GM12865 (cell line): ENCODE measurements at places on chromosomes 11 and 22.

DNA sequence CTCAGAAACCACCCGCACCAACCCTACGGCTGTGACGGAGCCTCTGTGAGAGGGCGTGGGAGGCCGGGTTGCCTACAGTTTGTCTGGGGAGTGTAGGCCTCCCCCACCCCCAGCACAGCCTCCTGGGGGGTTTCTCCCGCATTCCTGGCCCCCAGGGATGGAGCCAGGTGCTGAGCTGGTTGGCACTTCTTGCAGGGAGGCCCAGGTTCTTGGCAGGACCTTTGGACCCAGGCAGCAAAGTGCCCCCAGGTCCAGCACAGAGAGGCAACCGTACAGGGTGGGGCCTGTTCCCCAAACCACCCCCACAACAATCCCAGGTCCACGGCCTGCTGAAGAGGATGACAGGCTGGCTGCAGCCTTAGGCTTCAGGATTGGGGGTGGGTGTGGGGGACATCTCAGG, 36.5 kb downstream of the MACROD1 start:
- DNase-seq = no peak

DNA sequence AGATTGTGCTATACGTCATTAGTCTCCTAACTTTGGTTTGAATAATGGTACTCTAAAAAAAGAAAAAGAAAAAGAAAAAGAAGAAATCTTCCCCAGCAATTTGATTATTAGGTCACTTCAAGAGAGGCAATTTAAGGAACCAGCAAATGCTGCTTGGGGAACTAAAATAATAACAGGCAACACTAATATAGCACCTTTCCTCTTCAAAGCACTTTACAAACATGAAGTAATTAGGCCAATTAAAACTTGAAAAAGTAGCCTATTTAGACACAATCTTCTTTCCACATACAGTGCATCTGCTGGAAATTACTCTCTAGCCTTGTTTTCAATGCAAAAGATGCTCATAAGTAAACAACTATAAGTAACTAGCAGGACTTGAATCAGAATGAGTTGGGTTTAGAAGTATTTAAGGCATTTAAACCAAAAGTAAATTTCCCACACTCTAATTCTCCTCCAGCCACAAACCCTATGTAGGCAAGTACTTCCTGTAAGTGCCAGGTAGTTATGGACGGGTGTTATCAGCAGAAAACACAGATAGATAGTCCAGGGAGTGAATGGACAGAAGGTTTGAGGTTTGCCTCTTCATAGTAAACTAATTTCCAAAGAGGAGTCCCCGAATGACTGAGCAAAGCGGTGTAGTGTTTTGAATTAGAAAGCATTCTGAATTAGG, 44.5 kb downstream of the LRRC4C start:
- no peak for DNase-seq

- no peak for DNase-seq
Measured at GRCh38 chr11:111729831-111730311, 36.3 kb downstream of the PPP2R1B start.

DNA sequence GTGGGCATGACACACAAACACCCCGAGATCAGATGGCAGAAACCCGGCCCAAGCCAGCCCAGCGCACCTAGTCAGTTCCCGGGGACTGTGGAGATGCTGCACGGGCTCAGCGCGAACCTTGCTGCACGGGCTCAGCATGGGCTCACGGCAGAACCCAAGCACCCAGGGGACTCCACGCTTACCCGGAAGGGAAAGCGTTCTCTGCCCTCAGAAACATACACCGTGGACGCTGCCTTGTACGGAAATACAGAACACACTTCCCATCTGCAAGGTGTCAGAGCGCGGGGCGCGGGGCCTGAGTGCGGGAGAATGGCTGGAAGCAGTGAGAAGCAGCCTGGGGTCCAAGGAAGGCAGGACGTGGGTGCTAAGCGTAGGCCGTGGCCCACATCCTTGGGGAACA, 319.9 kb downstream of the NTM start:
- DNase-seq = no peak

- DNase-seq = no peak
Measured at GRCh38 chr22:29838599-29838956, 504 bp upstream of the ASCC2 start.

DNA sequence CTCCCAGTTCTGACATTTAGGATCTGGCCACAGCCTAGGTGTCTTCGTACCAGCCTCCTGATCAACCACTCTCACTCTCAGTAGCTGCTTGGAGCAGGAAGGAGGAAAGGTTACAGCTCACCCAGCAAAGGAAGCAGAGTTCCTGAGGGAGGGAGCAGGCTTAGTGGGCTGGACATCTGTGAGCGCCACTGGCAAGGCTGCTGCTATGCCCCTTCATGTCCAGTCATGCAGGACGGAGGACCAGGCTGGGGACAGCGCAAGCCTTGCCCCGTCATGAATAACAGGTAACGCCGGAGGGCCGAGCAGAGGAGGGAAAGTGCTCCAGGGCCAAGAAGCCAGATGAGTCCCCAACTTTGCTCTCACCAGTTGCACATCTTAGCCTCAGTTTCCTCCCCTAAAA, 25.8 kb downstream of the TPST2 start:
- no peak for DNase-seq

GRCh38 chr11:65766535-65766934, 14.2 kb downstream of the AP5B1 start:
- DNase-seq = no peak

- DNase-seq = no peak
Measured at GRCh38 chr11:6404342-6405051, 14.2 kb downstream of the SMPD1 start.

DNA sequence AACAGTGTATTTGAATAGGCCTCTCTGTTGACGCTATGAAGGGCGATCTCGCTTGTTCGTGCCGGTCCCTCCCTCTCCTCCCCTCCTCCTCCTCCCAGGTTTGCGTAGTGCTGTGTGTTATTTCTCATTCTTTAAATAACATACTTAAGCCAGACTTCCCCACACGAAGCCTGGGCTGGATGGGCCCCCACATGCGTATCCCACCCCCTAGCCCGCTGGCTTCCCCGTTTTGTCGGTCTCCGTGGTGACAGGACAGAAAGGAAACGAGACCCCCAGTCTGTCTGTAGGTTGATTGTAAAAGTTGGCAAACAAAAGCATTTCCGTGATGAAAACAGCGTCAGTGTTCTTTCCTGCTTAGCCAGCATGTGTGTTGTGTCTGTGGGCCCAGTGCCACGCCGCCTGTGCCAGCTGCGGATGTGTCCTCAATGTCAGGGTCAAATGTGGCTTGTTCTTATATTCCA, 27.3 kb downstream of the FAM118A start:
- DNase-seq = no peak

DNA sequence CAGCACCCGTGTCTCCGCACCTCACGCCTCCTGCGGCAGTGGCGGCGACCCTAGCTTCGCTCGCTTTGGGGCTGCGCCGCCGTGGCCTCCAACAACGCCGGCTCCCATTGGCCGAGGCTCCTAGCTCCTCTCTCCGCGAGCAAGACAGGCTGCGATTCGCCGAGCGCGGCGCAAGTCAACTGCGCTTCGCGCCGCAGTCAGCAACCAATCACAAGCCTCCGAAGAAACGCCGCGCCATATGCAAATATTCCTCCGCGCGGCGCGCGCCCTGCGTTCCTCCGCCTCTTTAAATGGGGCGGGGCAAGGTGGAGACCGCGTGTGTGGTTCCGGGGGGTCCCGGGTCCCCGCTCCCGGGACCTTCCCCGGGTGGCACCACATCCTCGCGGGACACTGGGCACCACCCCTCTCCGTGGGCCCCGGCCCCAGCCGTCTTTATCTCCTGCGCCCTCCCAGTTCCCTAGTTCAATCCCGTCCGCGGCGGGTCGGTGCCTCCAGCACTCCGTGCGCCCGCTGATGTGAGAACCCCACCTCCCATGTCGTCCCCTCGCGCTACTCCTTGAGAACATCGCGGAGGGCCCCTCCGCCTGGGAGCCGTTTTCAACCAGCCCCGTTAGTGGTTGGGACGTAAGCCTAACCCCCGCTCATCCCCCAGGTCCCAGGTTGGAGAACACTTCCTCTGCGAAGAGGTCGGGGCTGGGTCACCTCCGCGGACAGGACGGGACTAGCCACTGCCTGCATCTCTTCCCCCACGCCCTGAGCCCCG, at the start of gene NAP1L4:
TSS of gene NAP1L4 (minus strand) at position 96 of the 763 bp plus-strand sequence. CDS start 13,109 bp downstream, outside the sequence.
- peak; percentile 98 for DNase-seq

DNA sequence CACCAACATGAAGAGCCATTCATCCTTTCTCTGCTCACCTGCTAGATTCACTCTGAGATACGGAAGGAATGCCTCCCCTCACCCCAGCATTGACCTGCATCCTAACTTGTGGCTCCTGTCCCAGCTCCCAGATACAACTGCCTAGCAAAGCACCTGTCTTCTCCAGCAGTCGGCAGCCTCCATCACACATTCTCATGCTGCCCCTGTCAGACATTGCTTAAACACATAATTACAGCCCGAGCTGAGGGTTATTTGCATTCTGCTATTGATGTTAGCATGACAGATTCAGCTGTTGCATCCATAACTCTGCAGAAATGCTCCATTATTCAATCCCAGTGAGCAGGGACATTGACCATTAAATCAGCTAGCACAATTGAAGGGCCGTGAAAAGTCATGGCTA, 184.4 kb upstream of the NARS2 start:
- DNase-seq = no peak

- DNase-seq = no peak
Measured at GRCh38 chr11:110712659-110713448, 617 bp upstream of the ARHGAP20 start.

GRCh38 chr11:66915046-66915832, 42.9 kb downstream of the PC start:
- no peak for DNase-seq

- no peak for DNase-seq
Measured at GRCh38 chr11:113873236-113873626, 2.1 kb downstream of the USP28 start.

- no peak for DNase-seq
Measured at GRCh38 chr11:110818032-110818687, 105.9 kb upstream of the ARHGAP20 start.

- no peak for DNase-seq
Measured at GRCh38 chr11:112523477-112523876, 262.8 kb upstream of the PLET1 start.

GRCh38 chr11:106473089-106473722, 395.7 kb downstream of the AASDHPPT start:
- no peak for DNase-seq

GRCh38 chr11:84056653-84057376, 770.6 kb upstream of the CCDC90B start:
- DNase-seq = no peak

DNA sequence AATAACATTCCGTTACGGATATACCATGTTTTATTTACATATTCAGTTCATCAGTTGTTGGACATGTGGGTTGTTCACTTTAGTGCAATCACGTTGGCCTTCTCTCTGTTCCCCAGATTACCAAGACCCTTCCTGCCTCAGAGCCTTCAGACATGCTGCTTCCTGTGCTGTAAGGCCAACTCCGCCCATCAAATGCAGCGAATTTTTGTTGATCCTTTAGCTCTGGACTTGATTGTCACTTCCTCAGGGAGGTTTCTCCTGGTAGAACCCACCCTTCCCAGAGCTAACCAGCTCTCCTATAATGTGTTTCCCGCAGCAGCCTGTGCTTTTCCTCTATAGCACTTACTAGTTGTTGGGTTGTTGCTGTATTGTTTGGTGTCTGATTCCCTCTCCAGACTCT, 39.4 kb downstream of the SWAP70 start:
- DNase-seq = peak; percentile 49

DNA sequence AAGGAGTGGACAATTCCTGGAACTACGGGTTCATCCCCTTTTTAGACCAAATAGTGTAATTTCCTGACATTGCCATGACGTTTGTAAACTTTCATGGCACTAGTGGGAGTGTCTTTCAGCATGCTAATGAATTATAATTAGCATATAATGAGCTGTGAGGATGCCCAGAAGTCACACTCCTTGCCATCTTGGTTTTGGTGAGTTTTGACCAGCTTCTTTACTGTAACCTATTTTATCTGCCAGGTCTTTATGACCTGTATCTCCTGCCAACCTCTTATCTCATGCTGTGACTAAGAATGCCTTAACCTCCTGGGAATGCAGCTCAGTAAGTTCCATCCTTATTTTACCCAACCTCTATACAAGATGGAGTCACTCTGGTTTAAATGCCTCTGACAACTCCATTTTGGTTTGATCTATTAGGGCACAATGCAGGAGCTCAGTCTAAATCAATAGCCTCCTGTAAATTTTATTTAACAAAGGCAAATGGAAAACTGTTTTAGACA, 20.7 kb downstream of the OR10A6 start:
- DNase-seq = no peak

GRCh38 chr22:43543522-43544288, 131.9 kb downstream of the MPPED1 start:
- no peak for DNase-seq

- no peak for DNase-seq
Measured at GRCh38 chr11:44178381-44178780, 82.9 kb downstream of the EXT2 start.

GRCh38 chr11:73413256-73413655, 37.1 kb downstream of the RELT start:
- DNase-seq = no peak

GRCh38 chr22:49155770-49156580, 671.7 kb downstream of the BRD1 start:
- no peak for DNase-seq

GRCh38 chr11:117465236-117465997, 137.8 kb downstream of the CEP164 start:
- no peak for DNase-seq

DNA sequence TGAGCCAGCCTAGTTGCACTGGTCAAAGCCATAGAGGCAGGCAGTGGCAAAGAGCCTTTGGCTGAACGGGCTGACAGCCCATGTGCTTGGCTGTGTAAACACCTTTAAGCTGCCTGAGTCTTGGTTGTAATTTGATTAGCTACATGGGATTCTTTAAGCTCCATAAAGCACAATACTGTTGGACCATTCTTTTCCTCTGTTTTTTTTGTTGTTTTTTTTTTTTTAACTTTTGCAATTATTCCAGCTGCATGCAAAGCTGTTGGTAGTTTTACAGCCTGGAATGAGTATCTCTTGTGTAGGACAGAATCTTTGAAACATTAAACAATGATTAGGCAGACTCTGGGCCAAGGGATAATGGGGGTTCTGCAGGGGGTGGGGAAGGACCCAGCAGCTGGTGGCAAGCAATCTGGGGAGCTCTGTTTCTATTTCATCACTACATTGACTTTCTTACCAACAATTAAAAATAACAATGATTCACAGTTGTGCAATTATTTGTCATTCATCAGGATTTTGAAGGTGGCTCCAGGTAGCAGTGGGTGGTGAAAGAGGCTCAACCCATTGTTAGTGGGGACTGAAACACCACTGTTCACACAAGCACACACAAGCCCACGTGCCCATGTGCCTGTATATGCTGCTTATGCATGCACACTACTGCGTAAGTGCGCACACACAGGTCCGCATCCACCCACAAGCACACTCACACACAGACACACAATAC, 69.5 kb upstream of the CSNK2A3 start:
- no peak for DNase-seq
